ENCODE measurements at places on chromosomes 2 and 18. TPM values are rescaled to one million over a fixed set of nuclear protein-coding genes. Genes with fewer than 3 reads are reported as not detected.

Gene SGPP2
- total RNA-seq = 4.6 TPM

DNA sequence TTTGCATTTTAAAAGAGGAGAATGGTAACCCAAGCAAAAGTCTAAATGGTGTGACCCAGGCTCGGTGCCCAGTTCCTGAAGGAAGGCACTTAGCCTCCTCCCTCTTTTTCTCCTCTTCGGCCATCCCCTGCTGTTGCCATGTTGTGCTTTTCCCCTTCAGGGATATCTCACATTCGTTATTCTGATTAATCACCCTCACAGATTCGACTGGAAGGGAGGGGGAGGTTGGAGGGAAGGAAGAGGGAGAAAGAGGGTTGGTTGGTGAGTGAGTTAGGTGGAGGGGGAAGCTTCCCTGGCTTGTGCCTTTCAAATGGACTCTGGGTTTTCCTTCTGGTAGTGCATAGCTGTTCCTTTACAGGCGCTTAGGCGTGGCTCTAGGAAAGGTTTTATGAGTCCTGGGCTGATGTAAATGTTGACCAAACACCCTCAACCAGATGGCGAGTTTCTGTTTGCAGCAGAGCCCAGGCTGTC is 39.0 kb upstream of the LYPD6B start:
- no peak for DNase-seq

Gene AQP4
- not detected for total RNA-seq

DNA sequence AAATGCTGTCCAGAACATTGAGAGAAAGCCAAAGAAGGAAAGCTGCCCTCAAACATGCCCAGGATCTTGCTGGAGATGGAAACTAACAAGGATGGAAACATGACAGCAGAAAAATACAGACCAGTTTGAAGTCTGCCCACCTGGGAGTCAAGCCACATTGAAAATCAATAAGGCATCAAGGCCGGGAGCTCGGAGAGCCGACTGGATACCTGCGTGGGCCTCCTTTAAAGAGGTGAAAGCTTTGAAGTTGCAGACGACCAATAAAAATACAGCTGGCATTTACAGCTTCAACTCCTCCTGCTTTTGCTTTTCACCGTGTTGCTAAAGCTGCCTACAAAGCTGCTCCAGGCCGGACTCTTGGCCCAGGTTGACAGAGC is 279.7 kb downstream of the SRBD1 start:
- DNase-seq = no peak

- no peak for DNase-seq
Measured at GRCh38 chr18:37900326-37900725, 334.7 kb upstream of the CELF4 start.

DNA sequence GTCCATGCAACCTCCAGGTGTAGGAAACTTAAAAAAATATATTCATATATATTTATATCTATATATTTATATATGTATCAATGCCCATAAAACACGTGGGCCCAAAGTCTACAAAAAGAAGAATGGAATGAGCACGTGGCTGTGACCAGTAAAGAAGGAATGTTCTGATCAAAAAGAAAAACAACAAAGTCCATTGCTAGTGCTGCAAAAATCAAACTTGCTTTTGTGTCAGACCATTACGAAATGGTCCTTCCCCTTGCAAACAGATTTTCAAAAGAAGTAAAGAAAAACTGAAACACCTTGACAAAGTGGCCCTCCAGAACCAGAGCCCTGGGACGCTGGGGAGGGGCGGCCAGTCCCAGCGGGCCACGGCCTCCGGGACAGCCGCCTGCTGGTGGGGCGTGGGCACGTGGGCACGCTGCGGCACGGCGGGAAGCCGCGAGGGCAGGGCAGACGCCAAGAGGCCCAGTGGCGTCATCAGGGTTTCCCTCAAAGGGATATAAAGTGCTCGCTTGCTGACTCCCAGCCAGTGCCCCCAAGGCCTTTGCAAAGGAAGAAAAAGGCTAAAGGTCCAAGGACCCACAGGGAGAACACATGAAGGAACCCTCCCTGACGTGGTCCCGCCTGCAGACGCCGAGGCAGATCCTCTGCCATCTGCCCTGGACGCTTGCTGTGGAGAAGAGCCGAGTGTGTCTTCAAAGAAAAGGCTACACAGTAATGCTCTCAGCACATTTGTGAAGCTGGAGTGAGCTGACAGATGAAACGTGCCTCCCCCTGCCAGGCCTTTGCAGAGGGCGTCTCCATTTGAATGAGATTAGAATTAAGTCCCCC is 201.8 kb downstream of the TWIST2 start:
- no peak for DNase-seq

GRCh38 chr2:38554973-38555595 is 47.6 kb downstream of the HNRNPLL start:
- DNase-seq = no peak

Gene NETO1
- total RNA-seq = 1.0 TPM

Measured in omental fat pad (tissue), 4 donors.